ENCODE measurements at places on chromosomes 6 and 20. TPM values are rescaled to one million over a fixed set of nuclear protein-coding genes. Genes with fewer than 3 reads are reported as not detected.

Gene DDX39B
- total RNA-seq, result 794 TPM

GRCh38 chr6:129124347-129124746 lies 241.4 kb downstream of the LAMA2 start:
- DNase-seq, result no peak

GRCh38 chr20:34382174-34382573 lies 19.1 kb downstream of the ITCH start:
- no peak for DNase-seq

- DNase-seq, result no peak
Measured at GRCh38 chr6:15218401-15218800, 27.5 kb upstream of the JARID2 start.

DNA sequence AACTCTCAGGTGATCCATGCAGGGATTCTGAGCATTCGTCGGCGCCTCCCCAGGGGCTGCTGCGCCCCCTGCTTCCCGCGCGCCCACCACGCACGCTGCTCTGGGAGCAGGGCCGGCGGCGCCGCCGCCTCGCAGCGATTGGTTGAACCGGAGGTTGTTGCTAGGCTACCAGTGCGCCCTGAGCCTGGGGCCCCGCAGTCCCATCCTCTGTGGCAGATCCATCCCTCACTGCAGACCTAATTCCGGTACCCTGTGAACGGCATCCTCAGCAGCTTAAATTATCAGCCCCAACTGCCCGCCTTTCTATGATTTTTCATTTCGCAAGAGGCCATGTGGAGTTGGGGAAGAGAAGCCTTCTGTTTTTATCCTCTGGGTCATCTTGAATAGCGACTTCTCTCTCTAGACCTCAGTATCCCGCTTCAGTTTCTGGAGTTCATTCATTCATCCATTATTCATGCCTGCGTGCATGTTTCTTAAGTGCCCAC lies 15.4 kb downstream of the PNPLA1 start:
- DNase-seq, result peak; percentile 79

GRCh38 chr6:168559574-168560098 lies 118.7 kb downstream of the SMOC2 start:
- no peak for DNase-seq

DNA sequence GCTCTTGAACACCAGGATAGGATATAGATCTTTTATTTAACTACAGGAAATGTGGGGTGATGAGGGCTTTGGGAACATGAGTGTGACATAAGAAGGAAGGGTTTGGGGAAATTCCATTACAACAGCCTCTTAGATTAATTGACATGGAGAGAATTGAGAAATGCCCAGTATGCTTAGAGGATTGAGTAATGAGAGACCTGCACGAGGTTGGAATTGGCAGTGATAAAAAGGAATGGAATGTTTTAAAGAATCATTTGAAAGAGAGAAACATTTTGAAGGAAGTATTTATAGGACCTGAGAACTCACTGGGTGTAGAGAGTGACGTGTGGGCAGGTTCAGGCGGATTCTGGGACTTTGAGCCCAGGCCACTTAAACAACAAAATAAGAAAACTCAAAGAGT lies 227.0 kb downstream of the BMP2 start:
- DNase-seq, result no peak

DNA sequence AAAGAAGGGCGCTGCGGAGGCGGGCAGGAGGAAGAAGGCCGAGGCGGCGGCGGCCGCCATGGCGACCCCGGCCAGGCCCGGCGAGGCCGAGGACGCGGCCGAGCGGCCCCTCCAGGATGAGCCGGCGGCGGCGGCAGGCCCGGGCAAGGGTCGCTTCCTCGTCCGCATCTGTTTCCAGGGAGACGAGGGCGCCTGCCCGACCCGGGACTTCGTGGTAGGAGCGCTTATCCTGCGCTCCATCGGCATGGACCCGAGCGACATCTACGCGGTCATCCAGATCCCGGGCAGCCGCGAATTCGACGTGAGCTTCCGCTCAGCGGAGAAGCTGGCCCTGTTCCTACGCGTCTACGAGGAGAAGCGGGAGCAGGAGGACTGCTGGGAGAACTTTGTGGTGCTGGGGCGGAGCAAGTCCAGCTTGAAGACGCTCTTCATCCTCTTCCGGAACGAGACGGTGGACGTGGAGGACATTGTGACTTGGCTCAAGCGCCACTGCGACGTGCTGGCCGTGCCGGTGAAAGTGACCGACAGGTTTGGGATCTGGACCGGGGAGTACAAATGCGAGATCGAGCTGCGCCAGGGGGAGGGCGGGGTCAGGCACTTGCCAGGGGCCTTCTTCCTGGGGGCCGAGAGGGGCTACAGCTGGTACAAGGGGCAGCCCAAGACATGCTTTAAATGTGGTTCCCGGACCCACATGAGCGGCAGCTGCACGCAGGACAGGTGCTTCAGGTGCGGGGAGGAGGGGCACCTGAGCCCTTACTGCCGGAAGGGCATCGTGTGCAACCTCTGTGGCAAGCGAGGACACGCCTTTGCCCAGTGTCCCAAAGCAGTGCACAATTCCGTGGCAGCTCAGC lies 780 bp downstream of the ZCCHC3 start:
- DNase-seq, result peak; percentile 65

GRCh38 chr20:87401-87800 lies at the start of gene DEFB125:
Gene DEFB125, plus strand, starts transcription at chr20:87672. Its CDS starts 38 bp downstream, at chr20:87710.
- no peak for DNase-seq

GRCh38 chr20:7503501-7503900 lies 436.8 kb downstream of the HAO1 start:
- no peak for DNase-seq

Gene BNIP5
- total RNA-seq, result not detected

GRCh38 chr20:58855506-58856389 lies 3.2 kb downstream of the GNAS start:
- no peak for DNase-seq

Gene MOCS3
- total RNA-seq, result 6.3 TPM

GRCh38 chr6:31041372-31041974 lies 31.2 kb downstream of the MUC22 start:
- no peak for DNase-seq

DNA sequence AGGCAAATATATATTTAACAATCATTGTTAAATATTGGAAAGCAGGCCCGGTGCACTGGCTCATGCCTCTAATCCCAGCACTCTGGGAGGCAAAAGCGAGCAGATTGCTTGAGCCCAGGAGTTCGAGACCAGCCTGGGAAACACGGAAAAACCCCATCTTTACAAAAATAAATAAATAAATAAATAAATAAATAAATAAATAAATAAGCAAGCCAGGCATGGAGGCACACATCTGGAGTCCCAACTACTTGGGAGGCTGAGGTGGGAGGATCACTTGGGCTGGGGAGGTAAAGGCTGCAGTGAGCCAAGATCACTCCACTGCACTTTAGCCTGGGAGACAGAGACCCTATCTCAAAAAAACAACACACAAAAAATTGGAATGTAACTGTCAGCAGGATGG lies 53.7 kb downstream of the ZFP64 start:
- no peak for DNase-seq

DNA sequence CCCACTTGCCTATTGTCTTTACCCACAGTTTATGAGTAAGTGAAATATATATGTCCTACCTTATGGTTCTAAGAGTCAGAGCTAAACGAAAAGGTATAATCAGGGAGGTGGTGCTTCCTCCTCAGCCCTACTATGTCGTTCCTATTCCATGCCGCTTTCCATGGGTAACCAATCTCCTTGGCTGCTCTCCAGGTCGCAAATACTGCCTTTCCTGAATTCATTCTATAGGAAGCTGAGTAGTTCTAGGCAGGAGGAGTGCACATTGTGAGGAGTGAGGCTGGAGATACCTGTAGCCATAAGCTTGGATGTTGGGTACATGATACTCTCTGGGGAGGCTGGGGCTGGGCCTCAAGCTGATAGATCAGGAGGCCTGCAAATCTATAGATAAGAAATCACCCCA lies 5.8 kb downstream of the IL20RA start:
- no peak for DNase-seq

- no peak for DNase-seq
Measured at GRCh38 chr20:50327666-50328065, 137.0 kb downstream of the CEBPB start.

Gene MROH8
- total RNA-seq, result 0.50 TPM

DNA sequence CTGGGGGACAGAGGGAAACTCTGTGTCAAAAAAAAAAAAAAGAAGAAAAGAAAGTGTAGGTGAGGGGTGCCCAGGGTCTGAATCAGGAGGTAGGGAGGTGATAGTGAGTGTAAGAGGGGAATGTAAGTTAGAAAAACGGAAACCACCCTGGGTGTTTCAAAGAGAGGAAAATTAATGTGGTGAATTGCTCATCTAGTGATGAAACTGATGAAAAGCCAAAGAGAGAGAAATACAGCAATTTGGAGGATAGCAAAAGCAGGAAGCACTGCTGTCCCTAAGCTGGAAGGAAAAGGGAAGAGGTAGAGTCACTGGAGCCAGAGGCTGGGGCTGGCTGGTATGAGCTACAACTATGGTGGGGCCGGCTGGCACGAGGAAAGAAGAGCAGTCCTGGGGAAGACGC lies 85.0 kb upstream of the CEP85L start:
- no peak for DNase-seq

DNA sequence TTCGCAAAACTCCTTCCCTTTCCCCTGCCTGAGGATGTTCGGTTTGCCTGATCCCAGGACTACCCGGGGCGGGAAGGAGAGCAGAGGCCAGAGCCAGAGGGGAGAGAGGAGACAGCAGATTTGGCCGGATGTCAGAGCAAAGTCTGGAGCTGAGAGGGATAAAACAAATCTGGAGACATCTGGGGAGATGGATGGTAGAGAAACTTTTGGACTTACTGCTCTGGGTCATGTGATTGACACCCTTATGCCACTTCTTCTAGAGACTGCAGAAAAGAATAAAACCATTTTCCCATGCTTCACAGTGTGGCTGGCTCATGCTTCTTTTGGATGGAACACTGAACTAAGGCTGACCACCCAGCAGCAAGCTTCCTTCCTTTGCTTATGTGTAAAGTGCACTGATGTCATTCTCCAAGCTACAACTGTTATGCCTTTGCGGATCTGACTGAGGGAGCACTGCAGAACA lies 174.7 kb downstream of the FOXC1 start:
- DNase-seq, result no peak

DNA sequence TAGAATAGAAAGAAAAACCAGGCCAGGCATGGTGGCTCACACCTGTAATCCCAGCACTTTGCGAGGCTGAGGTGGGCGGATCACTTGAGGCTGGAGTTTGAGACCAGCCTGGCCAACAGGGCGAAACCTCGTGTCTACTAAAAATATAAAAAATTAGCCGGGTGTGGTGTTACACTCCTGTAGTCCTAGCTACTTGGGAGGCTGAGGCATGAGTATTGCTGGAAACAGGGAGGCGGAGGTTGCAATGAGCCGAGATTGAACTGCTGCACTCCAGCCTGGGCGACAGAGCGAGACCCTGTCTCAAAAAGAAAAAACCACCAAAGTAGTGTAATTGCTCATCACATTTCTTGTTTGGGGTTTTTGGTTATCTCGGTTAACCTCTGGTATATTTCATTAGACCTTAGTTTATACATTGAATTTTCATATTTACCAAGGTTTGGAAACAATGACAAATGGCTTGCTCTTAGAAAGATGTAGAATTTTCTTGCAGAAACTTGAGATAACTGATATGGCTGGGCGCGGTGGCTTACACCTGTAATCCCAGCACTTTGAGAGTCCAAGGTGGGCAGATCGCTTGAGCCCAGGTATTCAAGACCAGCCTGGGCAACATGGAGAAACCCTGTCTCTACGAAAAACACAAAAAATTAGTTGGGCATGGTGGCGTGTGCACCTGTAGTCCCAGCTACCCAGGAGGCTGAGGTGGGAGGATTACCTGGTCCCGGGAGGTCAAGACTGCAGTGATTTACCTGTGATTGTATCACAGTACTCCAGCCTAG lies 14.2 kb downstream of the ITCH start:
- no peak for DNase-seq

DNA sequence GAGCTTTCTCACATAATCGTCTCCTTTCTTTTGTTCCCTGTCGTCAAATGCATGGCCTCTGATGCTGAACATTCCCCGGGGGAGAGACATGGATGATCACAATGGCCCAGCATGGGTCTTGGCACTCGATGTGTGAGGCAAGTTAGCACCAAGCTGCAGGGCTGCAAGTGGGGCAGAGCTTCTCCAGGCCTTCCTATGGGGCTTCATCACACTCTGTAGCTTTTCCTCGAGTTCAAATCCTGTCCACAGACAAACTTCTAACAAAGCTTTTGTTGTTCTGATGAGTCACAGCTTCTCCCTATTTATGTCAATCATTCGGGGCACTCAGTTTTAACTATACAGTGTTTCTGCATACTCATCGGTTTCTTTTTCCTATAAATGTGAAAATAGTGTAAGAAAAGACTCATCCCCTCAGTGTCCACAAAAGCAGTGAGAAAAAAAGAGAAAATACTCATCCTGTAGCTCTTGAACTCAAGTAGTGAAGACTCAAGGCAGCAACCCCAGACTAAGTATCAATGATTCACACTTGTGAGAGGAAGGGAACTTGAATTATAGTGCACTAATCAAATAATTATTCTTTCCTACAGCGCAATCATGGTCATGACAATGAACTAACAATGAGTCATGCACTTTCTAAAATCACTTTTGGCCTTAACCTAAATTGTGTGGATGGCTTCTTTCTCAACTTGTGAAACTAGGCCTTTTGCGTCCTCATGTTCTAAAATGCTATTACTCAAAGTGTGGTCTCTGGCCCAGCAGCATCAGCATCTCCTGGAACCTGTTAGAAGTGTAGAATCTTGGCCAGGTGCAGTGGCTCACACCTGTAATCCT lies 68.4 kb upstream of the NOX3 start:
- no peak for DNase-seq

Gene CST4
- total RNA-seq, result not detected

Gene DSP
- 50.5 TPM for total RNA-seq

Gene RSPH4A
- total RNA-seq, result 0.52 TPM

Gene MED23
- total RNA-seq, result 13.8 TPM

GRCh38 chr6:138161088-138161337 lies 726 bp upstream of the ARFGEF3 start:
- DNase-seq, result no peak

Gene TOX2
- total RNA-seq, result 3.4 TPM

Gene CCM2L
- 5.5 TPM for total RNA-seq

DNA sequence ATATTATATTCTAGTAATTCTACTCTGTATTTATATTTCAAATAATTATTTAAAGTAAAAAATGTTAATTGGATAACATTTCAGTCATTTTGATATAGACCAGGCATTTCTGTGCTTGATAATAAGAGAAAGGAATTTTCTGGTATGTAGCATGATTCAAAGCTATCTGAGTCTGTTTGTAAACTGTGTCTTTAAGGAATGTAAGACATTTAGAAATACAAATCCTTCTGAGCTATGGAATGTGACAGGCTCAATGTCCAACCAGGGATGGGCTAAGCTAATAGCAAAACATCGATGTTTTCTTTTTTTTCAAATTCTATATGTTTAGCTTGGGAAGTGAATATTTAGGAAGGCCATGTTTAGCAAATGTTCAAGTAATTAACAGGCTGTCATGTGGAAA lies 41.5 kb upstream of the FAM83B start:
- DNase-seq, result no peak

GRCh38 chr20:13035399-13036152 lies 26.8 kb downstream of the SPTLC3 start:
- no peak for DNase-seq

- no peak for DNase-seq
Measured at GRCh38 chr6:150346346-150346745, 22.5 kb upstream of the IYD start.

- DNase-seq, result no peak
Measured at GRCh38 chr20:56554869-56555268, 21.8 kb downstream of the FAM209B start.

GRCh38 chr6:145406783-145407182 lies 328.5 kb downstream of the EPM2A start:
- no peak for DNase-seq

All from H1 (cell line).